Stimulated activated CD4-positive, alpha-beta T cell treated with anti-CD3 and anti-CD28 coated beads, Interleukin-1b, Interleukin-23, amount 100 ng/mL, for 48 hours (primary cell): ENCODE measurements at places on chromosomes 5 and 9.
A peak's percentile ranks its signal among the peaks of the same experiment; 100 is the strongest.

DNA sequence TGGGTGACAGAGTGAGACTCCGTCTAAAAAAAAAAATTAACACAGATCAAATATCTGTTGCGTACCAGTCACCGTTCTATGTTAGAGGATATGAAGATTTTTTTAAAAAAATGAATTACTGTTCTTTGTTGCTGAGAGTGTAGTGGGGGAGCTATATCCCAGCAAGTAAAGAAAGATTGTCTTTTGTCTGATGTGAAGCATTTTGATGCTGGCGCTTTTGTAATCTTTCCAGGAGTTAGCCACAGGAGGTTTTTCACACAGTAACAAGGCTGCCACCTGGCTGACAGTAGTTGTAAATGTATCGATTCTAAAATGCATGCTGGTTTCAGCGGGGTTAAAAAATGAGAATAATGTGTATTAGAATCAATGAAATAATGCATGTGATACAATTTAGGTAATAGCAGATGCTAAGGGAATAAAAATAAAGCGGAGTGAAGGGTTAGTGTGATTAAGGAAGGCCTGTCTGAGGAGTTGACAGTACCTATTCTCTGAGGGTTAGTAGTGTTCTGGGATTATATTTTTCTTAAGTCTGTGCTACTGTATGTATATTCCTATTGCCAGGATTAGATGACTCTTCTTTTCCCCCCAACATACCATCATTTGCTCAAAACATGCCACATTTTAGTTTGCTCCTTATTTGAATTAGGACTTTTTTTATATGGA is 3.4 kb downstream of the LMNB1 start:
- peak; percentile 34 for DNase-seq

DNA sequence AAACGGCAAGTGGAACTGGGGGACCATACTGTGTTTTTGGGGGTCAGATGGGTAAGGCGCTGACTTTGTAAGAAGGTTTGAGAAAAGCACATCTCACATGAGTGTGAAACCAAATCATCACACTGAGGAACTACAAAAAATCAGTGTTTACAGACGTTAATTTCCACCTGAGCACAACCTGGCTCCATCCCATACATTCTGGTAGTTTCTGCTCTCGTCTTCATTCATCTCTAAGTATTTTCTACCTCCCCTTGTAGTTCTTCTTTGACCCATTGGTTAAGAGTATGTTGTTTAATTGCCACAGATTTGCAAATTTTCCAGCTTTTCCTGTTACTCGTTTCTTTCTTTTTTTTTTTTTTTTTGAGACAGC is 8.9 kb upstream of the DPP7 start:
- no peak for DNase-seq

GRCh38 chr5:61534481-61535267 is 202.6 kb downstream of the ZSWIM6 start:
- no peak for DNase-seq

- peak; percentile 77 for DNase-seq
Measured at GRCh38 chr9:27572566-27572917, 739 bp downstream of the C9orf72 start.

- DNase-seq, result no peak
Measured at GRCh38 chr9:90783552-90783951, 18.1 kb upstream of the SYK start.

- no peak for DNase-seq
Measured at GRCh38 chr5:83313436-83313835, 158.1 kb upstream of the VCAN start.

DNA sequence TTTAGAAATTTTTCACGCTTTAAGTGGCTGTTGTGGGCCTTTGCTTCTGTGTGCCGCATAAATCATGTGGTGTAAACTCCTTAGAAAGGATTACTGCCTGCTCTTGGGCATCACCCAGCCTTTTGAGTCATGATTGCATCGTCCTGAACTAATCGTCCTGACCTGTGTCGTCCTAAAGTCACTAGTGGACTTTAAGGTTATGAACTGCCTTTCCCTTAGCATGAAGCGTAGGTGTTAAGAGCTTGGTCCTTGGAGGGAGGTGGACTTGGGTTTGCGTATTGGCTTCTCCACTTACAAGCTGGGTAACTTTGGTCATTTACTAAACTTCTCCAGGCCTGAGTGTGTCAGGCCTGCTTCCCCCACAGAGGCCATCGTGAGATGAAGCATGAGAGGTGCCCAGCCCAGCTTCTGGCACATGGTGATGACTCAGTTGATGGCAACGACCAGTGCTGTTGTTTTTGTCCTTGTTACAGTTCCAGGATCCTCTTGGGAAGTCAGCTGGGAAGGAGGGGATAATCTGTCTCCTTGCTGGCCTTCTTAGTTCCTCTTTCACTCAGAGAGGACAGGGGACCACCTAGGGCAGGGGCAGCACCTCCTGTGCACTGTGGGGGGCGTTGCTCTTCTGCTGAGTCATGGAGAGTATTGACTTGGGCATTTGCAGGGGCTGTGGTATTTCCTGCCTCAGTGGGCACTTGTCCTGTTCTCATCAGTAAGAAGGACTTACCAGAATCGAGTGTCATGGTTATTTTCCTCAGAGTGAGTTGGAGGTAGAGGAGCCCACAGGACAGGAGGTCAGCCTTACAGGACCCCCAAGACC is 54.2 kb upstream of the NCS1 start:
- DNase-seq, result no peak

DNA sequence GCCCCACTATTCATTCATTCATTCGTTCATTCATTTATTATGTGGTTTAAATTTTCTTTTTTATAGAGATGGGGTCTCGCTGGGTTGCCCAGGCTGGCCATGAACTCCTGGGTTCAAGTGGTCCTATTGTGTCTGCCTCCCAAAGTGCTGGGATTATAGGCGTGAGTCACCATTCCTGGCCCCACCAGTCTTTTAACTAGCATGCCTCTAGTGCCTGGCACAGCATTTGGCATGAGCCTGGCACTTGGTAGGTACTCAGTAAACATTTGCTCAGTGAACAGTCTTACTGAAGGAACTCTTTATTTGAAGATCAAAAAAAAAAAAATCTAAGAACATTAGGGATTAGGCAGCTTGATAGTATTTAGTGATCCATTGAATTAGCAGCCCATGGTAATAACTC is 98.1 kb downstream of the KDM4C start:
- DNase-seq, result no peak

DNA sequence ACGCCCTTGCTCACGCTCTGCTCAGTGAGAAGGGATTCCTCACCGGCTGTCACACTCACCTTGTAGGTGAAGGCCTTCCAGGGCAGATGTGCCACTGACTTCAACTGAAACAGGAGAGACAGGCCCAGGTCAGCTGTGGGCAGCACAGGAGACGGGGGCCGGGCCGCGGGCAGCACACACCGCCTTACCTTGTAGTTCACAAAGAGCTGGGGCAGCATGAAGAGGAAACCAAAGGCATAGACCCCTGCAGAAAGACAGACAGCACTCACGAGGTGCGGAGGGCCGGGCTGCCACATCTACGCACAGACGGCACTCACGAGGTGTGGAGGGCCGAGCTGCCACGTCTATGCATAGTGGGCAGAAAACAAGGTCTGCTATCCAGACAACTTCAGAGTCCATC is 23.3 kb downstream of the CLPTM1L start:
- DNase-seq, result no peak
